Activated CD8-positive, alpha-beta memory T cell treated with anti-CD3 and anti-CD28 coated beads, Interleukin-2, amount 10 ng/mL, durations not matched to agents 7 days and 5 days (primary cell): ENCODE measurements at places on chromosomes 3 and 15.

DNA sequence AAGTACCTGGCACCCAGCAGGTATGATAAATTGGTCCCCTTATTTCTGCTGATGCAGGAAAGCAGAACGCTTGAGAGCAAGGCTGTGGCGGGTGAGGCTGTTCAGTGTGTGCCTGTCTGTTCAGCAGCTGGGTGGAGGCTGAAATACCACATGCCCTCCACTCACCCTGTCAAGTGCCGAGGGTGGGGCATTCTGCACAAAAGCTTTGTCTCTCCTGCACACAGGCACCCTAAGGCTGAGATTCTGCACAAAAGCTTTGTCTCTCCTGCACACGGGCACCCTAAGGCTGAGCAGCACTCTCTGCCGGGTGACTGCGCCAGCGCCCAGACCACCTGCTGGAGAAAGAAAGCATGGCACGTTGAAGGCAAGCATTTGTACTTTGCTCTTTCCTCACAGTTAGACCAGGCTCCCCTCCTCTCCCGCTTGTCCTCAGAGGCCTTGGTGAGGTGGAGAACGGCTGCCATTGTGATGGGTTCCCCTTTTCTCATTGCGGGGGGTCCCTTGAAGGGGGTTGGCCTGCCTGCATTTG is 97.5 kb downstream of the BDH1 start:
- no peak overlapping the region for H3K4me3 ChIP-seq
- H3K27me3 ChIP-seq: peaks cover 32% of the 10 kb centered on the region
- peaks cover 13% of the 10 kb centered on the region for H3K4me1 ChIP-seq
- H3K36me3 ChIP-seq: peaks cover 8% of the 10 kb centered on the region
- no peak overlapping the region for H3K27ac ChIP-seq
- DNase-seq: no peak

- peaks cover 1% of the 10 kb centered on the region for H3K36me3 ChIP-seq
- peaks cover 19% of the 10 kb centered on the region for H3K27me3 ChIP-seq
- H3K27ac ChIP-seq: no peak overlapping the region
- H3K4me1 ChIP-seq: no peaks in the 10 kb centered on the region
- H3K4me3 ChIP-seq: no peak overlapping the region
Measured at GRCh38 chr3:149638228-149639092, 19.4 kb downstream of the WWTR1 start.

- no peak overlapping the region for H3K4me3 ChIP-seq
- no peak overlapping the region for H3K27ac ChIP-seq
- H3K36me3 ChIP-seq: peaks cover 34% of the 10 kb centered on the region
- DNase-seq: no peak
Measured at GRCh38 chr3:47836986-47837385, 34.0 kb downstream of the DHX30 start.

DNA sequence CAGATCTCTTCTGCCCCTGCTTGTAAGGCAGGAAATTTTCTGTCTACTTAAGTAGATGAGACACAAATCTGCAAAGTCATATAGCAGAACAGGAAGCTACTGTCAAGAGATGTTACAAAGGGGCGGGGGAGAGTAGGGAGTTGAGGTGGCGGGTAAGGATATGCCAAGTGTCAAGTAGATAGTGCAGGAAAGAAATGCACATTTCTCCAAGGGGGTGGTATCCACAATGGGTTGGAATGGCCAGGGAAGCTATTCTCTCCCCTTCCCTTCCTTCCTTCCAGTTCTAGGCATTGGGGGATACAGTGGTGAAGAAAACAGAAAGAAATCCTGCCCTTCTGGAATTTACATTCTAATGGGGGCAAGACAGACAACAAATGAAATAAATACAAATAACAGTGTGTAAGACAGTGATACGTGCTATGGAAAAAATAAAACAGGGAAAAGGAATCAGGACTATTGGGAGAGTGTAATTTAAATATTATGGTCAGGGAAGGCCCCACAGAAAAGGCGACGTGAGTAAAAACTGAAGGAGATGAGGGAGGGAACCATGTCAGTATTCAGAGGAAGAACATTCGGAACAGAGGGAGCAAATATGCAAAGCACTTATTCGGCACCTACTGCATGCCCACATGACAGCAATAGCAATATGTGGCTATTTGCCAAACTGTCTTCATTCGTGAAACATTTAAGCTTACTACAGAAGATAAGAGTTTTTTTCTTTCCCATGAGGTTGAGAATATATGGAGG is 42.8 kb upstream of the RNU6-1 start:
- H3K27ac ChIP-seq: no peak overlapping the region
- H3K36me3 ChIP-seq: no peaks in the 10 kb centered on the region
- H3K4me1 ChIP-seq: peaks cover 17% of the 10 kb centered on the region
- H3K4me3 ChIP-seq: no peak overlapping the region
- peaks cover 44% of the 10 kb centered on the region for H3K27me3 ChIP-seq

GRCh38 chr3:150673966-150674365 is 29.8 kb downstream of the ERICH6 start:
- H3K4me1 ChIP-seq: peaks cover 8% of the 10 kb centered on the region
- peaks cover 14% of the 10 kb centered on the region for H3K36me3 ChIP-seq
- H3K27me3 ChIP-seq: peaks cover 27% of the 10 kb centered on the region
- DNase-seq: no peak
- no peak overlapping the region for H3K27ac ChIP-seq

DNA sequence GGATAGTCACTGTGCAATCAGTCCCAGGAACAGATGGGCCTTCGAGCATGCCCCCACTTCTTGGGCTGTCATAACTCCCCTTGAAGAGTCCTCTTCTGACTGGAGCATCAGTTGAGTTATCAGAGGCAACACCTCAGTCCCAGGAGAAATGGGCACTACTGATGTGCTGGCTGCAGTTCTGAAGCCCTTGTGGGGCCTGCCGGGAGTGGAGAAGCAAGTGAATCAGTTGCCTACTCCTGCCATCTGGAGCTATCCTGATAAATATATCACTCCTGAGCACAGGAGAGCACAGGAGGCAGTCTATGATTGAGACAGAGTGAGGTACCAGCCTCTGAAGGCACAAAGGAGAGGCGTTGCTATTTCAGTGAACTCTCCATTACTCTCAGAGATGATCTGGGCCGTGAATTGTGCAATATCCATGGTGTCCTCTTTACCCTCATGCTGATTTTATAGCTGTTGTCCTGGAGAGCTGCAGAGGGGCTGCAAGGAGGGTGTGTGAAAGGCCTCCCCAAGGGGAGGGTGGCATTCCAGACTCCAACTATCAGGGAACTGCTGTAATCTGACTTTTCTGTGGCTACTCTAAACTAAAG is 344.2 kb upstream of the ROPN1 start:
- no peak overlapping the region for H3K4me3 ChIP-seq
- H3K36me3 ChIP-seq: no peaks in the 10 kb centered on the region
- H3K27me3 ChIP-seq: peaks cover 13% of the 10 kb centered on the region
- no peak overlapping the region for H3K27ac ChIP-seq
- DNase-seq: no peak

DNA sequence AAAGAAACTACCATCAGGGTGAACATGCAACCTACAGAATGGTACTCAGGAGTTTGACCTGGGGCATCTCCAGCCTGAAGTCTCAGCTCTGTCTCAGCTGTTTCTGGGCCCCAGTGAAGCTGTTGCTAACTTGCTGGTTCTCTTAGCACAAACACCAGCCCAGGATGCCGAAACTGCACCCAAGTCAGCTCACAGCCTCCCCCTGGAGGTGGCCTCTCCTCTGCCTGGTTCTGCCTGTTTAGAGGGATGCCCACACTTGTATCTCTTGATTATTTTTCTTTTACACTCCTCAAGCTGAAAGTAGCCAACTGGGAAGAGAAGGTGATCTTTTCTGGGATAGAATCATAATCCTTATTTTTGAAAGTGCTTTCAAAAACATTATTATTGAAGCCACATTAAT is 289.0 kb upstream of the RASGRP1 start:
- no peaks in the 10 kb centered on the region for H3K4me1 ChIP-seq
- H3K36me3 ChIP-seq: no peaks in the 10 kb centered on the region
- H3K4me3 ChIP-seq: no peak overlapping the region
- no peak for DNase-seq
- H3K27me3 ChIP-seq: peaks cover 26% of the 10 kb centered on the region
- no peak overlapping the region for H3K27ac ChIP-seq

DNA sequence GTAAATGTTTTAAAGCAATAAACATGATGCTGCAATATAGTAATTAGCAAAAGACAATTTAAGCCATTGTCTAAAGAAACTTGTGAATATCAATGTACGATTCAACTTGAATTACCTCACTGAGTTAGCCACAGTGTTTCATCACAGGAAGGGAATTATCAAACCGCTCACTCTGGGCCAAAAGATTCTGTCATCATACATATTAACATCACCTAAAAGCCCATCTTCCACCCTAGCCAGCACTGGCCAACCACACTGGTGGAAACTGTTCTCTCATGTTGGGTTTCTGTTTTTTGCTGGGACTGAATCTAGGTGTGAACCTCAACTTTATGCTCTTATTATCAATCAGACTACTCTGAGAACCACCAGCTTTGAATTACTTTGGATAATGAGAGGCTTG is 497.7 kb upstream of the THBS1 start:
- H3K27me3 ChIP-seq: peaks cover 35% of the 10 kb centered on the region
- no peak for DNase-seq
- no peak overlapping the region for H3K4me3 ChIP-seq
- no peaks in the 10 kb centered on the region for H3K36me3 ChIP-seq

- H3K4me1 ChIP-seq: peaks cover 46% of the 10 kb centered on the region
- H3K27me3 ChIP-seq: no peaks in the 10 kb centered on the region
- no peak overlapping the region for H3K27ac ChIP-seq
- no peak overlapping the region for H3K4me3 ChIP-seq
Measured at GRCh38 chr15:40450047-40450446, 9.3 kb downstream of the BAHD1 start.

DNA sequence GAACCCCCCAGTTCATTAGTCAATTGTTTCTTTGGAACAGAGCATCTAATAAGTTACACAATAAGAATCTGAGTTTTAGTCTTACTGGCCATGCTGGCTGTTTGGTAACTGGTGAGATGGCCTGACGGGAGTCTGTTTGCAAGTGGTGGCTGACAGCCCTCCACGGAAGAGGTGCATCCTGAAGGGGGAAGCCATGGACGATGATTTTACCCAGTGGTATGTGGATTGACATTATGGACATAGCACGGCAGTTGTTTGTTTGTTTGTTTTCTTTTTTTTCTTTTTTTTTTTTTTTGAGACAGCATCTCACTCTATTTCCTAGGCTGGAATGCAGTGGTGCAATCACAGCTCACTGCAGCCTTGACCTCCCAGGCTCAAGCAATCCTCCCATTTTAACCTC is 156.0 kb downstream of the RPLP1 start:
- peaks cover 9% of the 10 kb centered on the region for H3K4me1 ChIP-seq
- H3K27ac ChIP-seq: no peak overlapping the region
- DNase-seq: peak; percentile 19

DNA sequence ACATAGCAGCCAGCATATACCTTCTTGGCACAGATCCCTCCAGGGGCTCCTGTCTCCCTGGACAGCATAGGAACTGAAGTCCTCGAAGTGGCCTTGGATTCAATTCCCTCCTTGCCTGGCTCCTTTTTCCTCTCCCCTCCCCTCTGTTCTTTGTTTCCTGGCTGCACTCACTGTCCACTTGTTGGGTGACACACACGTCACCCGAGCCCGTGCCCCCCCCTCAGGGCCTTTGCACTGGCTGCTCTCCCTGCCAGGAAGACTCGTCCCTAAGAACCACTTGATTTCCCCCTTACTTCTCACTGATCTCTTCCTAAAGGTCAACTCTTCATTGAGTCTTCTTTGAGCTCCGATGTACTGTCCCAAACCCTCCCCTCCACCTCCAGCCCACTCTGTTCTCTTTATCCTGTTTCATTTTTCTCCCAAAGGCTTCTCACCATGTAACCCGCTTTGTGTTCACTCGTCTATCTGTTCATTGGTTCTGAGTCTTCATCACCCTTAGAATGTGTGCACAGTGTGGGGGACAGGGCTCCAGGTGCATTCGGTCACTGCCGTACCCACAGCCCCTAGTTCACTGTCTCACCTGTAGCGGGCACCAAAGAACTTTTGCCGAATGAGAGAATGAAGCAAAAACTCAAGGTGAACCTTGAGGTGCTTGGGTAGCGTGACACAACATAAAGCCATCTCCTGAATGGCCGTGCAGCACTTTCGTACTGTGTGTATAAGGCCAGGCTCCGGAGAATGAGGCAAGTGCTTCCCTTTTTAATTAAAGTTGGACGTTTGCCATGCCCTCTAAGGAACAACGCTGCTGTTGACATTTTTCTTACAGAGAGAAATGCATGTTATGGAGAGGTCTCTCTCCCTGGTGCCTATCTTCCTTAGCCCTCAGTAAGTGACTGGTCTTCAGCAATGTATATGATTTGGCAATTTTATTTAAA is 74.0 kb downstream of the CHRNA7 start:
- no peak overlapping the region for H3K27ac ChIP-seq
- no peaks in the 10 kb centered on the region for H3K4me1 ChIP-seq
- no peak overlapping the region for H3K4me3 ChIP-seq
- DNase-seq: no peak

GRCh38 chr3:82556113-82556512 is 794.7 kb upstream of the GBE1 start:
- no peak overlapping the region for H3K4me3 ChIP-seq
- no peaks in the 10 kb centered on the region for H3K27me3 ChIP-seq
- DNase-seq: no peak

DNA sequence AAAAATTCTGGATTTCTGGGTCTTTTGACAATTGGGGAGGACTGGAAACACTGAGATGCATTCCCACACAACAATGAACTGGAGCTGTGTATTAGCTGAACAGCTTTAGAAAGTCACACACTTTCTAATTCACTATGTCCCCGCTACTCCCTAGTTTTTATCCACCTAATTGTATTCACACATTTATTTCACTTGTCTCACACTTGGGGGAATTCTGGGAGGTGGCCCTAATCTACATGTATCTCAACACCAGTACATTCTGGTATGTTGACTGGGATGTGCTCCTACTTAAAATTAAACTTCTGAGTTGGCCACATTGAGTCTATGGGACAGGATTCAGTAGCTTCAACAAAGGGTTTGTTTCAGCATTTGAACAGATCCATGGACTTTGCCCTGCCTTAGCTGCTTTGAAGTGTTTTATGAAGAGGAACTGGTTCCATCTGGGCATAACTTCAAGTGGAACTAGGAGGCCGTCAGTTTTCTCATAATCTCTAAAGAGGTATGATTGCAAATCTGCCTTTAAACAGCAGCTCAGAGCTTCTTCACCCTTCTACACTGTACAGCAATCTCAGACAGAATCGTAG is 106.5 kb upstream of the CMC1 start:
- no peaks in the 10 kb centered on the region for H3K36me3 ChIP-seq
- H3K4me1 ChIP-seq: no peaks in the 10 kb centered on the region
- DNase-seq: no peak
- no peak overlapping the region for H3K27ac ChIP-seq
- no peak overlapping the region for H3K4me3 ChIP-seq
- H3K27me3 ChIP-seq: no peaks in the 10 kb centered on the region
